Anterior cingulate cortex (tissue), 58 donors: ENCODE measurements at places on chromosomes 12 and 14.

GRCh38 chr12:112419297-112420133 lies 768 bp downstream of the PTPN11 start:
- no peak for DNase-seq

DNA sequence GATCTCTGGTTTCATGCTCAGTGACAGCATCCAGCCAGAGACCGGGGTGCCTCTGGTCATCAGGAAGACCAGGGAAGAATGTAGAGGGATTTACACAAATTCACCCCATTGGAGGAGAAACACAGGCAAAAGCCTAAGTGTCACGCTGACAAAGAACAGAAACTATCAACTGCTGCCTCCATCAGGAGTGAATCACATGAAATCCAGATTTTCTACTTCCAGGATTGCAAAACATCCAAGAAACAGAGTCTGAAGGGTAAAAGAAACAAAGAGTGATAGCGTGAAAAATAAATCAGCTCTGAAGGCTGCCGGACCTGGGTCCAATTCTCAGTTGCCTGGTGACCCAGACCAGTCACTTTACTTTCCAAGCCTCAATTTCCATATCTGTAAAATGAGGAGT lies 136.1 kb upstream of the MAP1LC3B2 start:
- DNase-seq, result no peak

- no peak for DNase-seq
Observed at GRCh38 chr12:130847112-130847511, 8.1 kb upstream of the STX2 start.

- DNase-seq, result no peak
Observed at GRCh38 chr14:56331592-56332216, 213.5 kb downstream of the PELI2 start.

DNA sequence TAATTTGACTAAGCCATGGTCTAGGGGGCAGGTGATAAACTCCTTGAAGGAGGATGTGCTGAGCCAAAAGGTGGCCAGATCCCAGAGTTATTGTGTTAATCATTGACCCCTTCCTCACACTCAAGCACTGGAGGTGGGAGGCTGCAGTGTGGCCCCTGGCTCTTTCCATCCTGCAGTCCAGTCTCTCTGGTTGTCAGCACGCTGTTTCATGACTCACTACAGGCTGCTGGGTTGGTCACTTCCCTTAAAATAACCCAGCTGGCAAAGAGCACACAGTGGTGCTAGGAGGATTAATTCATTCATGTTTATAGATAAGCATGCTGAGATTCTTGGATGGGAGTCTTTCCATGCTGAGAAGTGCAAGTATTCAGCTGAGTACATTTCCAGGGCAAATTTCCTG lies 228.9 kb downstream of the ANO2 start:
- no peak for DNase-seq

DNA sequence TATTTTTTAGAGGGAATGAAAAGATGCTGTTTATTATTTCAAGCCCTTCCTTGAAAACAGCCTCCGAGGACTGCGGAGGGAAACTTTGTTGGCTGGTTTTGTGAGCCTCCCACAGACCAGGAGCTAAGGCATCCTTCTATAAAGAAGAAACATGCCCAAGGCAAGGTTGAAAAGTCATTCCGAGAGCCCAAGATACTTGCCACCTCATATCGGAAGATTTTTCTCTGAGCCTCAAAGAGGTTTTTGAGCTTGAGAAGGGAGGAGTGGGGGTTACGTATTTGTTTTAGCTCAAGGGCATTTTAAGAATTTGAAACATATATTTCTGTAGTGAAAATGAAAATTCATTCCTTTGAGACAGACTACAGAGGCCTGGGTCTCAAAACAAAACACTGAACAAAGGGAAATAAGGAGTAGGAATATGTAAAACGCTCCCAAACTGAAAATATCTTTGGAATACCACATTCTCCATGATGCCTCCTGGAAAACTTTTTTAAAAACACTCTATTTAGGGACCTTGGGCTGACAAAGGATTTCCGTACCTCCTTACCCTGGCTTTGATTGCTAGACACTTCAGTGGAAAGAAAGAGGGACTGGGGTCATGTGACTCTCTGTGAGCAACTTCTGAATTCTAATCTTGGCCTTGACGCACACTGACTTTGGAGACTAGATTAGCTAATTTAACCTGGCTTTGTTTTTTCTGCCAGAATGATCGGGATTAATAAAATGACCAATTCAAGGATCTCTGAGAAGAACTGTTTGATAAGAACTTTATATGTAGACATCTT lies 180.9 kb downstream of the SRGAP1 start:
- no peak for DNase-seq

DNA sequence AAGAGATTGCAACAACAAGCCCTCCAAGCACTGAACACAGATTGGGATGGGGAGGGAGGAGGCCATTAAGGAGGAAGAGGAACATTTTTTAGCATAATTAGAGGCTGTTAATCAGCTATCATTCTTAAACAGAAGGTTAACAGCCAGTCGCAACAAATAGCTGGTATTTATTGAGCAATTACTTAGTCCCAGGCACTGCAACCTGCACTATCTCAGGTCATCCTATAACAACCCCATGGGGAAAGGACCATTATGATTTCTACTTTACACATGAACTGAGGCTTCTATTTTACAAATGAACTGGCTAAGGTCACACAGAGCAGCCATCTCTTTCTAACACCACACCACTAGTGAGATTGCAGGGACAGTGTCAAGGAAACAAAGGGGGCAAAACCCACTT lies 10.4 kb downstream of the RAB35 start:
- no peak for DNase-seq
